ENCODE measurements at places on chromosomes 11 and 22.
A peak's percentile ranks its signal among the peaks of the same experiment; 100 is the strongest.

- no peak for DNase-seq
These were observed 23.8 kb downstream of the NPTXR start for GRCh38 chr22:38820020-38820419.

GRCh38 chr11:76763573-76764346, 19.4 kb upstream of the TSKU start:
- no peak for DNase-seq

DNA sequence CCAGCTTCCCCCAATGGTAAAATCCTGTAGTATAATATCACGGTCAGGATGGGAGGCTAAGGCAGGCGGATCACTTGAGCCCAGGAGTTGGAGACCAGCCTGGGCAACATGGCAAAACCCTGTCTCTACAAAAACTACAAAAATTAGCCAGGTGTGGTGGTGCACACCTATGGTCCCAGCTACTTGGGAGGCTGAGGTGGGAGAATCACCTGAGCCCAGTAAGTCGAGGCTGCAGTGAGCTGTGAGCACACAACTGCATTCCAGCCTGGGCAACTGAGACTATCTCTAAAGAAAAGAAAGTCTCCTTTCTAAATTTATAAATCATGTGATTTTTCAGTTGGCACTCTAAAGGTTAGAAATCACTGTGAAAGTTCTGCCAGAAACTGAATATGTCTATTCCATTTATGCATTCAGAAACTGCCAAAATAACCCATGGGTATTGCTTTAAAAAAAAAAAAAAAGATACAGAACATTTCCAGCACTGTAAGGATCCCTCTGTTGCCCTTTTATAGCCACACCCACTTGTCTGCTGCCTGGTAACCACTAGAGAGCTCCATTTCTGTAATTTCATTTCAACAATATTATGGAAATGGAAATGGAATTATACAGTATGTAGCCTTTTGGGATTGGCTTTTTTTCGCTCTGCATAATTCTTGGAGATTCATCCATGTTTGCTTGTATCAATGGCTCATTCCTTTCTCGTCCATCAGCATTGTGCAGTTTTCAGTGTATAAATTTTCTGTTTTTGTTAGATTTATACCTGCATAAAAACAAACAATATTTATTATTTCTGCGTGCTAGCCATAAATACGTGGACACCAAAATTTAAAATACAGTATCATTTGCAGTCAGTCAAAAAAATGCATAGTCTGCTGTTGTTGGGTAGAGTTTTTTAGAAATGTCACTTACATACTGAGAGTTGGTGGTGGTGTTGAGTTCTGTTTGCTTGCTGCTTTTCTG, 9.4 kb downstream of the CDC45 start:
- peak; percentile 50 for DNase-seq

- no peak for DNase-seq
These were observed 351.8 kb downstream of the BUD13 start for GRCh38 chr11:116420770-116421528.

GRCh38 chr22:34036931-34037330, 116.7 kb upstream of the LARGE1 start:
- DNase-seq, result no peak

DNA sequence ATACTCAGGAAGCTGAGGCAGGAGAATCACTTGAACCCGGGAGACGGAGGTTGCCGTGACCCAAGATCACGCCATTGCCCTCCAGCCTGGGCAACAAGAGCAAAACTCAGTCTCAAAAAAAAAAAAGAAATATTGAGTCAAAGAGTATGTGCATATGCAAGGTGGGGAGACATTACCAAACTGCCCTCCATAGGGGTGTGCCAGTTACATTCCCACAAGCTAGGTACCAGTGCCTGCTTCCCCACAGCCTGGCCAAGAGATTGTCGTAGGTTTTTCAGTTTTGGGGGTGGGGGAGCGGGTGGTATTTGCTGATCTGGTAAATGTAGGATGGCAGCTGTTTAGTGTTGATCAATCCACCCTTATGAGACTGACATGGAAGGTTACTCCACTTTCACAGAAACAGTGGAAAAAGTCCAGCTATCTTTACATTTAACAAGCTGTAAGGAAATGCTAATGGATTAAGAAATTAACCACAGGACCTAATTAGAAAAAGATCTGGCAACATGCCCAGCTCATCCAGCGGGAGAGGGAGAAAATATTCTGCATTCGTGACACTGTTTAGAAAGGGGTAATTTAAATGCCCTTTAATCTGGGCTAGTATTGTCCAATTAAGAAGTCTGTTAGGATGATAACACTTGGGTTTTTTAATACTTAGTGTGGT, 89.4 kb downstream of the PACS1 start:
- DNase-seq, result peak; percentile 15

GRCh38 chr11:72238040-72238450, 5.9 kb downstream of the PHOX2A start:
- peak; percentile 70 for DNase-seq

DNA sequence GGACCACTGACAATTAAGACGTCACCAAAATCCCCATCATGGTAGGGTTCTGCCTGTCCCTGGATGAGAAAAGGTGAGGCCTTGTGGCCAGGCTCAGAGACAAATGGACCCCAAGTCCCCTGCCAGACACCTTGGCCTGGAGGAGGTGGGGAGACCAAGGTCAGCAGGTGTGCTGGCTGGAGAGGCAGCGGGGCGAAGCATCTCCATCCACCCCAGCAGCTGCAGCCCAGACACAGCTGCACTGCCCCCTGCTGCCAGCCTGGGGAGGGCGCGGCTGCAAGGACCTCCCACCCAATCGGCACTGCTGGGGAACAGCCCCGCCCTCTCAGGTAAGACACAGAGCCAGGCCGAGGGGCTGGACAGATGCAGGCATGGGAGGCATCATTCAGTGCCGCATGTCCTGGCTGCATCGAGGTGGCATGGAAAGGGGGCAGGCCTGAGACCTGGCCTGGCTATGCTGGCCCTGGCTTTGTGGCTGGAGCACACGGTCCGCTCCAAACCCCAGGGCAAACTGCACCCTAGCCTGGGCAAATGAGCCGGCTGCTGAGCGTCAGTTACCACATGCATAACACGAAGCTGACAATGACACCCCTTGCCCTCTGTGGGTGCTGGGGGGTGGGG, 12.2 kb upstream of the MFNG start:
- DNase-seq, result peak; percentile 49

DNA sequence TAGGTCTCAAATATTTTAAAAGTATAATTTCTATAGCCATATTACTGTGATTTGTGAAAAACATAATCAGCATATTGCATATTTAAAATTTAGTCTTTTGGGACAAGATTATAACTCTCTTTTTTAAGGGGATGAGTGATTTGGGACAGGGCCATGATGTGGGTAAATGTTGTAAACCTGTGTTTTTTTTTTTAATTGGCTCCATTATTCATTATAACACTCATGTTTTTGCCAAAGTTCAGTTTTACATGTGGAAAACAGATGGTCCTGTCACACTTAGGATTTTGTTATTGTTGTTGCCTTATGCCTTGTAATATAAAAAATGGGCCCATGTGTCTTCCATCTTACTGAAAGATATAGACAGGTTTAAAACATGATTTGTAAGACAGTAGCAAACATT, 1413.5 kb upstream of the RAG2 start:
- no peak for DNase-seq

GRCh38 chr11:85806876-85807275, 4.1 kb downstream of the SYTL2 start:
- DNase-seq, result no peak

DNA sequence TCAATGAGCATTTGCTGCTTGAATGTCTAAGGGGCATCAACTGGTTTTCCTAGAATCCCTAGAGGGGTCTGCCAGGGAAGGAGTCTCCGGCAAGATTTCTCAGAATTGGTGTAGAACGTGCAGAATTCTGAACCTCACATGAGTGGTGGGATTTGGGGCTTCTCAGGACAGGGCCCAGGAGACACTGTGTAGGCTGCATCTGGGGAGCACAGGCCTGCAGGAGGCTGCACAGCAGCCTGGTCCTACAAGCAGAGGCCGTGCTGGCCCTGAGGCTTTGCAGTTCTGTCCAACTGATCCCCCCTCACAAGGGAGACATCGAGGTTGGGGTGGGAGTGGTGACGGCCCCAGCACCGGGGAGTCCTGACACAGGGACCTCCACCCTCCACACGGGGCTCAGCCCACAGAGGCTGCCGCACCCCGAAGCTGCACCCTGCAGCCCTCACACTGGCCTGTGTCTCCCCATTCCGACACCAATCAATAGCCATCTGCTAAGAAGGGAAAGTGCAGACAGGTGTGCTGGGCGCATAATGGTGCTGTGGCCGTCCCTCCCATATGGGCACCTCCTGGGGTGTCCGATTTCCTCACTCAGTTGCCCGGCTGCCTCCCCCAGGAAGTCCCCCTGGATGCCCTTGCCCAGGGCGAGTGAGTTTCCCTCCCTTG, 688.1 kb downstream of the BRD1 start:
- no peak for DNase-seq

DNA sequence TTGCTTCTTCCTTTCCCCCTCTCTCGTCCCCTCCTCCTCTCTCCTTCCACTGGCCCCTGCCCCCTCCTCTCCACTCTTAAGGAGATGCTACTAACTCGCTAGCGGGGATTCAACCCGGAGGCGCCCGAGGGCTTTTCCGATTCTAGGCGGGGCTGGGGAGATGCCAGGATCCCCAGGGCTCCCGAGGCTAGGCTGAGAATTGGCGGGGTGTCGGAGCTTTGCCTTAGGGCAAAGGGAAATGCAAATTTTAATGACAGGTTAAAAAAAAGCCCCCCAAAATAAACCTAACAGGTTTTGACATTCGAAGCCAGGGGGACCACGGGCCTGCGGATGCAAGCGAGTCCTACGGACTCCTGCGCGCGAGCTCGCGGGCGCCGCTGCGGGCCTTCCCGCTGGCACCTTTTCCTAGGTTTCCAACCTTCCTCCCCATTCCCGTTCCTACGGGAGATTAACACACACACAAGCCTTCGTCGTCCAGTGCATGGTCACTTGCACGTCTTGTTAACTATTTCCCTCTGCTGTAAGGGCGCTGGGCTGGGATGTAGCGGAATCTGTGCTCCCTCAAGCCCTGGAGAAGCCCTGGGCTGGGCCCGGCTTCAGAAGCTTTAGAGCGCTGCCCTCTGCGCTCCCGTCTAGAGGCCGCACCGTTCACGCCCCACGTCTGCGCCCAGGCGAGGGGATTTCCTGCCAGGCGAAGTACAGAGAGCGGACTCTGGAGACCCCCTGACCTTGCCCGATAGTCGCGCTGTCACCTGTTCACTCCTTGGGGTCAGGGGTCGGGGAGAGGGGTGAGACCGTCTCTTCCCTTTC, 729 bp upstream of the ALX4 start:
- no peak for DNase-seq

DNA sequence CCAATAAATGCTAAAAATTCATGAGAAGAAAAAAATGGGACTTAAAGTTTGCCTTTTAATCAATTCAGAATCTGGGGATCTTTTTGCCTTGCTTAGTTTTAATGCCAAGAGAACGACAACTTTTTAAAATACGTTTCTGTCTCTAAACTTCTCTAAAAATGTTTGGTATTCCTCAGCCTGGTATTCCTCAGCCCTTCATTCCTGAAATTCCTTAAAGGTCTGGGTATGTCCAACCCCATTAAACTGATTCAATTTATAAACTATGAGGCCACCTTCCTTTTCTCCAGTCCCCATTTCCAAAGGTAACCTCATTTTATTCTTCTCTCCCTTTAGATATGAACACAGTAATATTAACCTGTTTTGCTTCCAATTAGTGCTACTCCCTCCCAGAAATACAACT, 16.6 kb downstream of the POLA2 start:
- no peak for DNase-seq

GRCh38 chr11:66987924-66988637, 13.0 kb downstream of the C11orf86 start:
- DNase-seq, result no peak

- peak; percentile 60 for DNase-seq
These were observed at the start of gene IGSF9B for GRCh38 chr11:133956650-133957633. Gene IGSF9B, minus strand, starts transcription at chr11:133956968. Its CDS starts 214 bp downstream, at chr11:133956754.

GRCh38 chr11:44877571-44878497, 72.8 kb downstream of the TP53I11 start:
- no peak for DNase-seq

DNA sequence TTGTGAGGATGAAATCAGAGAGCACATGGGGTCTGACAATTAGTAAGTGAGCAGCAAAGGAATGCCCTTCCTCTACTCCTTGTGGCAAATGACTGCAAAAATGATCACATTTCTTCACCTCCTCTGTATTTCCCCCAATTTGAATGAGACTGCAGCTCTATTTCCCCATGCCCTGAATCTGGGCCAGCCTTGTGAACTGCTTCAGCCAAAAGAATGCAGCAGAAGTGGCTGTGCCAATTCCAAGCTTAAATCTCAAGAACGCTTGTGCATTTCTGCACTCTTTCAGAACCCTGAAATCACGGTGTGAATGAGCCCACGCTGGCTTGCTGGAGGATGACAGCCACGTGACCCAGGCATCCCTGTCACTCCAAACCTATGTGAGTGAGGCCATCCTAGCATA, 9.9 kb downstream of the SLC43A3 start:
- DNase-seq, result no peak

GRCh38 chr11:74749127-74749964, 697 bp downstream of the RNF169 start:
- peak; percentile 53 for DNase-seq

- no peak for DNase-seq
These were observed 191.6 kb upstream of the NCAM1 start for GRCh38 chr11:112769584-112769983.

DNA sequence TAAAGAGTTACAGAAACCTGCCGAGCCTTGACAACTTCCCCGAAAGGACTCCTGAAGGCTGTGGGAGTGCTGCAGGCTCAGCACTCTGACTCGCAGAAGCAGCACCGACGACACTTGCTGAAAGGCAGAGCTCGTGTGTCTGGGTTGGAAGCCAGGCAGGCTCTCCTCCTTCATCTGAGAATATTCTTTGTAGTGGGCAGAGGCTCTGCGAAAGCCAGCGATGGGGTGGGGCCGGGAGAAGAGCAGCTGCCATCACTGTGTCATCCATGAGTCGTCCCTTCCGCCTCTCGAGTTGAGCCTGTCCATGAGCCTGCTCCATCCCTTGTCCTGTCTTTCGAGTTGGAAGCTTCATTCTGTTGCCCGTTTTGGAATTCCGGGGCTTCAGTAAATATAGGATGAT, 11.9 kb downstream of the GLB1L2 start:
- no peak for DNase-seq

DNA sequence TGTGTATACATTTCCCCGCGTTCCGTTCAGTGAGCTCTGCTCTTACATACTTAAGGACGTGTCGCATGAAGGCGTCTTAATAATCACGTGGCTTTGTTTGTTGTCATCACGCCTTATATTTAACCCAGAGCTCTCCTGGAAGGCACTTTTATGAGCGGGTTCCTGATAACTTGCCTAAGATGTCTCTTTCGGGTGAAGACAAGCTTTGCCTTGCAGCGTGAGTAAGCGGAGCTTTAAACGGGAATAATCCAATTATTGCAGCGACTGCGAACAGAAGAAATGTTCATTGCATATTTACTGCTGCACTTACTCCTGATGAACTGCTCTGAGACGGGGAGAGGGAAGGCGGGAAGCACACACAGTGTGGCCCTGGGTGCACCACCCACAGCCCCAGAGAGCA, 1128.2 kb downstream of the BRD1 start:
- no peak for DNase-seq

GRCh38 chr11:59866397-59866796, at the start of gene TCN1:
Gene TCN1, minus strand, starts transcription at chr11:59866487. Its CDS starts 17 bp downstream, at chr11:59866470.
- DNase-seq, result peak; percentile 47

All from hematopoietic multipotent progenitor cell treated with erythropoietin and hydrocortisone succinate and interleukin-3 and kit ligand, for 8 days (in vitro differentiated cells).